Daoy (cell line): ENCODE measurements at places on chromosomes 16 and 17.

DNA sequence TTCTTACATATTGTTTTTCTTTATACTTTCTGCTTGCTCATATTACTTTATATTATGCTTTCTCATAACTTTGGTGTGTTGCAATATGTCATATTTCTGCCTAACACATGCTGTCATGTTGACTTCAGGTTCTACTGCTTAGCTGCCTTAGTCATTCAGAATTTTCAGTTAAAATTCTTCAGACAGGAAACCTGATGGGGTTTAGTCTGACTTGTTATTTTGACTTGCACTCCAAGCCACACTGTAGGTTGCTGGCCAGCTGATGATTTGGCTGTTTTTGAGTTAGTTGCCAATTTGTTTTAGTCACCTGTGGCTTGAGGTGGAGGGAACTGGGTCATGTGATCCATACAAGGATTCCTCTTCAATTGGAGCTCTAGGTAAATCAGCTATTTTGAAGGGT is 315.4 kb downstream of the MAP2K6 start:
- no peak for DNase-seq

DNA sequence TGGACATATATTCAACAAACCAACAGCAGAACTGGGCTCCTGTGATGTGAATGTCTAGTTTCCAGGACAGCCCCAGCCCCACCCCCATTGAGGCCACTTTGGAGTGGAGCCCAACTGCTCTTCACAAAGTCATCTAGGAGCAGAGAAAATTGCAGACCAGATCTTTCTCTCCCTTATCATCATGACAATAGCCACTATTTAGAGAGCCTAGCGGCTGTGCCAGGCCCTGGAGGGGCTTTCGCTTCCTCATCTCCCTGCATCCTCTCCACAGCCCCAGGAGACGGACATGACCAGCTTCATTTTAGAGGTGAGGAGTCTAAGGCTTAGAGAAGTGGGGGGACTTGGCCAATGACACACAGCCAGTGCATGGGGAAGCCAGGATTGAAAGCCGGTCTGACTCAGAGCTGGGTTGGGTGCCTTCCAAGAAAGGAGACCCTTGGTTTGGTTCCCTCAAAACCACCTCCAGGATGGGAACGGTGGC is 1.4 kb downstream of the PRSS8 start:
- peak; percentile 19 for DNase-seq

- DNase-seq: no peak
Measured at GRCh38 chr16:30601966-30602365, 8.2 kb downstream of the ZNF689 start.

- no peak for DNase-seq
Measured at GRCh38 chr17:1231456-1231855, 38.8 kb upstream of the BHLHA9 start.

DNA sequence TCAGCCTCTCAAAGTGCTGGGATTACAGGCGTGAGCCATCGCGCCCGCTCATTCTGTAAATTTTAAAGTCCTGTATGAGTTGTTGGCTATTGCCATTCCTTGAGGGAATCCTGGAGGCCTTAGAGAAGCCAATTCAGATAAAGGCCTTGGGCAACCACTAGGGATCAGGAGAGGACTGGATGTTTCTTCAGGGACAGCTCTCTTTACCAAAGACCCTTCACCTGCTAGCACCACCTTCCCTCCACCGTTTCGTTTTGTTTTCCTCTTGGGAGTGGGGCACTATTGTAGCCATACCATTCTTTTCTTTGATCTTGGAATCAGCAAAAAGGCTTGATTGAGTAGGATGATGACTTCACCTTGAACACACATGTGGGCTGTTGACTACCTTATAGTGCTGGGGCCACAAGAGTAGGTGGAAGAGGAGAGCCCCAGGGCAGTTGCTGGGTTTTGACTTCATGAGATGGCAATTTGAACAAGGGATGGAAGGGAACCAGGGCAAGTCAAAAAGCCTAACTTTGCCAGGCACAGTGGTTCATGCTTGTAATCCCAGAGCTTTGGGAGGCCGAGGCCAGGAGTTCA is 7.0 kb upstream of the ANKRD40CL start:
- DNase-seq: no peak

DNA sequence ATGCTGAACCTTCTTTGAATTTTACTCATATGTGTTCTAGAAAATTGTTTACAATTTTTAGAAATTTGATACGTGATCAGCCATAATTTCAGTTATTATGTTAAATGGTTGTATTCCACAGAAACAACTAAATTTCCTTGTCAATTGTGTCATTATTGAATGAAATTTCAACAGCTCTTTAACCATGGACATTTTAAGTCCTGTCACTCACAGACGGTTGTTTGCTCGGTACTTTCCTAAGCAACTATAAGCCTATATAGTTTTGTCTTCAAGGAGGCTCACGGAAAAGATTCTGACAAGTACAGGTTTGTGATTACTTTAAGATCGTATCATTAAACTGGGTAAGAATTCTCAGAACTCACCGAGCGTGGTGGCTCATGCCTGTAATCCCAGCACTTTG is 31.8 kb downstream of the SLC39A11 start:
- no peak for DNase-seq

- DNase-seq: no peak
Measured at GRCh38 chr17:3972931-3973330, 8.7 kb upstream of the ATP2A3 start.

- peak; percentile 39 for DNase-seq
Measured at GRCh38 chr17:35612924-35613521, 25.9 kb downstream of the AP2B1 start.

DNA sequence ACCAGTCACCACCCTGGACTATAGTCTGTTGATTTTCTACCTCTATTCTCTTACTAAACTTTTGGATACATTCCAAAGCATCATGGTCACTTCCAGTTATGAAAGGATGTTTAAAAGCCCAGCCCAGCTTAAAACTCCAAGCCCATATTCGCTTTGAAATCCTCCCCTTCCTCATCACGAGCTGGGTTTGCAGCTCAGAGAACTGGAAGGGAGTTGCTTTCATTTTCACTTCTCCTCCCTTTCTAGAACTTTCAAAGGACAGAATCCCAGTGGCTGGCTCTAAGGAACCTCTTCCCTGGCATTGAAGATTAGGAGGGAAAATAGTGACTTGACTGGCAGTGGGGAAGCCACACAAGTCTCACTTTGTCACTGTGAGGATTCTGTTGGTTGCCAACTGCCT is 100.1 kb upstream of the DYNLRB2 start:
- DNase-seq: no peak

GRCh38 chr16:87974178-87974577 is 22.9 kb downstream of the BANP start:
- no peak for DNase-seq

DNA sequence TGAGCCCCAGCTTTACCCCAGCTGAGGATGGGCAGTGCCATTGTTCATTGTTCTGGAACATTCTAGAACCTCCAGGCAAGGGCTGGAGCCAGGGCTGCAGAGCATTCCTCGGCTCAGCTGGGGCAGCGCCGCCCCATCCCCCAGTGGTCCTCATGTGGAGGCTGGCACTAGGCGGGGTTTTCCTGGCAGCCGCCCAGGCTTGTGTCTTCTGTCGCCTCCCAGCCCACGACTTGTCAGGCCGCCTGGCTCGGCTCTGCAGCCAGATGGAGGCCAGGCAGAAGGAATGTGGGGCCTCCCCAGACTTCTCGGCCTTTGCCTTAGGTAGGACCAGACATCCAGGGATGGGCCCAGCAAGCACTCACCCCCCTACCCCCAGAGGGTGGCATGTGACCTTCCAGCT is at the start of gene TMEM95:
TMEM95 (plus strand) TSS at position 104 of the 400 bp plus-strand sequence; CDS start at position 153, 49 bp downstream.
- no peak for DNase-seq

DNA sequence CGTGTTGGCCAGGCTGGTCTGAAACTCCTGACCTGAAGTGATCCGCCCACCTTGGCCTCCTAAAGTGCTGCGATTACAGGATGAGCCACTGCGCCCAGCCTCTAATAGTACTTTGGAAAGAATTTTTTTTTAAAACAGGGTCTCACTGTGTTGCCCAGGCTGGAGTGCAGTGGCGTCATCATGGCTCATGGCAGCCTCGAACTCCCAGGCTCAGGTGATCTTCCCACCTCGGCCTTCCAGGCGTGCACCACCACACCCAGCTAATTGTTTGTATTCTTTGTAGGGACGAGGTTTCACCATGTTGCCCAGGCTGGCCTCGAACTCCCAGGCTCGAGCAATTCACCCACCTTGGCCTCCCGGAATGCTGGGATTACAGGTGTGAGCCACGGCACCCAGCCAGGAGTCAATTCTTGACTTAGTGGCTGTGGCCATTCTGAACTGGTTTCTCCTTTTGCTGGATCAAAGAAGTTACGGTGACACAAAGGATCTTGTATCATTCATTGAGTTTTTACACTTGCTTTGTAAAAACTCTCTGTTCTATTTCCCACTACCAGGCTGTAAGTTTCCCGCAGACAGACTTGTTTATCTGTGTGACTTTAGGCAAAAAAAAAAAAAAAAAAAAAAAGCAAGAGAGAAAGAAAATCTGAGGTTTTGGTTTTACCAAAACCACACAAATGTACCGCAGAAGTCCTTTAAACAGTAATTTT is 12.7 kb upstream of the COTL1 start:
- no peak for DNase-seq

GRCh38 chr16:17497648-17498047 is 26.9 kb upstream of the XYLT1 start:
- DNase-seq: peak; percentile 32

DNA sequence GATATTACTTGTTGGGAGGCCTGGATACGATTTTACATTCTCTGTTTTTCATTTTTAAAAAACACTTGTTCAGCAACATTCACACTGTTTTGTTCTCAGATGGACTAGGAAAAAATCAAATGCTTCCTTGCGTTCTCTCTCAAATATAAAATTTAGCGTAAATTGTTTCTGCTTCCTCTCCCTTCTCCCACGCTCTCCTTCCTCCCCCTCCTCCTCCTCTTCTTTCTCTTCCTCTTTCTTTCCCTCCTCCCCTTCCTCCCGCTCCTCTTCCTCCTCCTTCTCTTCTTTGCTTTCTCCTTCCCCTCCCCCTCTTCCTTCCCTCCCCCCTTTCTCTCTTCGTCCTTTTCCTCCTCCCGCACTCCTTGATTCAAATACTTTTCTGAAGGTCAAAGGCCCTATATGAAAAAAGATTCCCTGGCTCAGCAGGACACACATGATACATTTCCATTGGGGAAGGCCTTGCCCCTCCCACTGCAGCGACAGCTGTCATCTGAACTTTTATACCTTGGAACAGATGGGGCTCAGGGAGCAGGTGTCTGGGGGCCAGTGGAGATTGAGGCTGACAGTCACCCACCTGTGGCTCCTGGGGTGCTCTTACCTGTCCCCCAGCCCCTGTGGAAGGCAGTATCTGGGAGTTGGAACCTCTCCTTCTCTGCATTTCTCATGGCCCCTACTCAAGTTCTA is 99.4 kb upstream of the SDK2 start:
- no peak for DNase-seq

DNA sequence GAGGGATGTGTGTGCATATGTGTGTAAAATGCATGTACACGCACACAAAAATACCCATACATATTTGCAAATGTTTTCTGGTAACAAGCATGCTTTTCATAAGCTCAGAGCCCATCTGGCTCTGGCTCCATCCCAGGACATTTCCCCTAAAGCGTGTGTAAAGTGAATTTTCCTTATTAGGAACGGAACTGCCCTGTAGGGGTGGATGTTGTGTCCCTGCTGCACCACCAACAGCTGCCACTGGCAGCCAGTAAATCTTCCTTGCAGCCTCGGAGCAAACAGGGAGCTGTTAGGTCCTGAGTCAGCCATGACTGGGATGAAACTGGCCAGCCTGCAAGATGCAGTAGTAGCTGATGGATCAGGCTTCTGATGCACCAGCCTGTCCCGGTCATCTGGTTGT is 393.5 kb downstream of the UTP18 start:
- DNase-seq: no peak

GRCh38 chr16:69922200-69922599 is 28.9 kb upstream of the CLEC18A start:
- DNase-seq: no peak

- DNase-seq: no peak
Measured at GRCh38 chr17:64411999-64412771, 21.5 kb upstream of the PECAM1 start.

GRCh38 chr16:13708347-13709120 is 211.4 kb upstream of the ERCC4 start:
- DNase-seq: no peak

- DNase-seq: no peak
Measured at GRCh38 chr17:51770027-51770759, 388.3 kb downstream of the CA10 start.

DNA sequence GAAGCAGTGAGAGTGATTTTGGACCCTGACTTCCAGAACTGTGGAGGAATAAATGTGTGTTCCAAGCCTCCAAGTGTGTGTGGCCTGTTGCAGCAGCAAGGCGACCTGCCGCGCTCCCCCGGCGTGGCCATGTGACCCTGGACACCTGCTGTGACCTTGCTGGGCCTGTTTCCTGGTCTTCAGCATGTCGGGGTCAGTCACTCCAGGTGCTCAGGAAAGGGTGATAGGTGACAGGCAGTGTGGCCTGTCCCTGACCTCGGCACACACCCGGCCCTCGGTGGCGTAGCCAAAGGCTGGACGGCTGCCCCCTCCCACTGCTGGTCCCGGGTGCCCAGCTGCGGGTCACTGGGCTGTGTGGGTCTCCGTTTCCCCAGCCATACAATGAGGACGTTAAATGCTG is 31.8 kb upstream of the ZNF469 start:
- DNase-seq: no peak

GRCh38 chr17:14926526-14927122 is 338.5 kb downstream of the PMP22 start:
- DNase-seq: peak; percentile 71

- DNase-seq: no peak
Measured at GRCh38 chr17:34886831-34887230, 74.4 kb downstream of the CCT6B start.

DNA sequence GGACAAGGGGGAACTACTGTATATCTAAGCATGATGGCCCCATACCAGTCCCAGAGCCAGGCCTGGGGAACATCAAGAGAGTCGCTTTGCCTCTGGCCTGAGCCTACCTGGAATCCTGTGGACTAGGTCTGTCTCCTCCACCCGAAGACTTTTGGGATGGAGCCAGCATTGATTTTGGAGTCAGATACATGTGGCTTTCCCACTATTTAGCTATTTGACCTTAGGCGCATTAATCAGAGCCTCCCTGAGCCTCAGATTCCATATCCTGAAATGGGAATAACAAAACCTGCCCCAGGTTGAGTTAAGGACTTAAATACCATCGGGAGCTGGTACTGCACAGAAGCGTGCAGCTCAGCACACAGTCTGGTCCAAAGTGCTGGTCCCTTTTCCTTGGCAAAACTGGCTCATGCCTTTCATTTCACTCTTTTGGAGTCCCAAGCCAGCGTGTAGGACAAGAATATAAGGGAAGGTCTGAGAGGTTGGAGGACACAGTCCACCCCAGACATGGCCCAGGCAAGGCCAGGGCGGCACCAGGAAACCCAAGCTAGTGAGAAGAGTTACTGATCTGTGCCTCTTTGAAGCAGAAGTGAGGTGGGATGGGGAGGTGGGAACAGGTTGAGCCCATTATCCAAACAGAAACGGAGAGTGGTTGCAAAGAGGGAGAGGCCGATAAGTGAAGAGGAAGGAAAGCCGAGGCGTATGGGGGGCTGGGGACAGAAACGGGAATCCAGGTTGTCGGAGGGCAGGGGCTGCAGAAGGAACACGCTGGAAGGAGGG is 986 bp downstream of the FA2H start:
- no peak for DNase-seq

DNA sequence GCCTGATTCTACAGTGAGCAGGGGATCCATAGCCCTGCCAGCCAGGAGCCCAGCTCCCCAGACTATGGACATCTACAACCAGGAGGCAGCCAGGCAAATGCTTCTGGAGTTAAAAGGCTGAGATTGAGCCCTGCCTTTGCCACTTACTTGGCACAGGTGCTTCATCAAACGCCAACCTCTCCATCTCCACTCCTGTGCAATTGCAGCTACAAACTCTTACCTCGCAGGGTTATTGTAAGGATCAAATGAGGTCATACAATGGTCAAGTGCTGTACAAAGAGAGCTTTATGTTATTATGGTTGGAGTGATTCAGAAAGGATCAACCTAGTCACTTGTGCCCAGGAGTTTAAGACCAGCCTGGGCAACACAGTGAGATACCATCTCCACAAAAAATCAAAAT is 9.8 kb upstream of the MYO18A start:
- no peak for DNase-seq
